ENCODE measurements at places on chromosomes 2 and 18.

GRCh38 chr18:26051843-26052242 is 38.6 kb downstream of the SS18 start:
- DNase-seq: no peak

GRCh38 chr18:23498877-23499276 is 4.4 kb upstream of the RMC1 start:
- peak; percentile 54 for DNase-seq

DNA sequence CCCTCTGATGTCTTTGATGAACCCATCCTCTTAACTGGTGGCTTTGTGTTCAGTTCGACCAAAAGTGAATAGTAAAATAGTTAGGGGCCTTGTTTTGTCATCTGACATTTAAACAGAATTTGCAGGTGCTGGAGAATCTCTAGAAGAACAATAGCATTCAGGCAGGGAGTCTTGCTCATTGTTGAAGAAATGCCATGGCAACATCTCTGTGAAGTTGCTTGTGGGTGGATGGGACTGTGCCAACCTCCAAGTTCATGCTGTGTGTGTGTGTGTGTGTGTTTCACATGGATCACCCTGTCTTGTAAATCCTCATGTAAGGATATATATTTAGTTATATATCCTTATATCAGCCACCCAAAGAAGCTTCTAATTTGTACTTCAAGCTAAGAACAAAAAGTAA is 66.7 kb downstream of the SKA1 start:
- no peak for DNase-seq

GRCh38 chr18:57660961-57661360 is 39.3 kb upstream of the NARS1 start:
- peak; percentile 4 for DNase-seq

- no peak for DNase-seq
Observed at GRCh38 chr2:120989512-120990441, 254.1 kb downstream of the GLI2 start.

DNA sequence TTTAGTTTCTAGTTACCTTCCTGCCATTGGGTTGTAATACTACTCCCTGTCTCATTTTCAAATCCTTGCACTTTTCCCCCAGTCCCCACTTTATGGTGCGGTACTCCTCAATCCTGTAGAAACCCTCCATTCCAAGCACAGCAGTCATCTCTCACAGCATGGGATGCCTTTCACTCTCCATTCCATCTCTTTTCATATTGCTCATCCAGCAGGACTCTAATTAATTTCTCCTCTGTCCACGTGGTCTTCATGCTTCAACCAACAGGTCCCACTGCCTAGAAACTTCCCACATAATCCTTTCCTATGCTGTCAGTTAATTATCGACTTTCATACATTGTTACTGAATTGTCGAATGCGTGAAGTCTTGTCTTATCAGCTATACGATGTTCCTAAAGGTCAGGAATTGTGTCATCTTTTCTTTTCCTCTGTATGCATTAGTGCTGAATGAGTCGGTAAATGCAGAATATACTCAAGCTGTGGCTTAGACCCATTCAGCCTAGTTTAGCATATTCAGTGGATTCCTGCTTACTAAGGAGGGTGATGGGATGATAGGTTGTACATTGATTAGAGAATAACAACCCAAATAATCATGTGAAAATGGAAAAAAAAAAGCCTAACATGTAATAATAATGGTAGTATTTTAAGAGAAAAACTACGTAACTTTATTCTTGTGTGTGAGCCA is 89.7 kb downstream of the CRIM1 start:
- DNase-seq: no peak

DNA sequence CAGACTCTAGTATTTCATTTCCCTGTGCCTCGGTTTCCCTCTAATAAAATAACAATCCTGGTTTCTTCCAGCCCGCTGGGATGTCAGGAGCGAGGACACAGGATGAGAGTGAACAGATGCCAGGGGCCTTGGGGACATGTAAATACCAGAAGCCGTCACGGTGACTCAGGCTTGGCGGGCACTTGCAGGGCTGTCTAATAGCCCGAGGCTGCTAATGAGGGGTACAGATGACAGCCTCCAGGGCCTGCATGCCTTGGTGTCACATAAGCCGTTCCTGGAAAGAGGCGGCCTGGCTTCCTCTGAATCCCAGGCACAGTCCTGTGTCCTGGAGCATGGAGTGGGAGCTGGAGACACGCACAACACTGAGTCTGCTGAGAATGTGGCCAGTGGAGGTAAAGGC is 28.2 kb downstream of the HS1BP3 start:
- DNase-seq: no peak

DNA sequence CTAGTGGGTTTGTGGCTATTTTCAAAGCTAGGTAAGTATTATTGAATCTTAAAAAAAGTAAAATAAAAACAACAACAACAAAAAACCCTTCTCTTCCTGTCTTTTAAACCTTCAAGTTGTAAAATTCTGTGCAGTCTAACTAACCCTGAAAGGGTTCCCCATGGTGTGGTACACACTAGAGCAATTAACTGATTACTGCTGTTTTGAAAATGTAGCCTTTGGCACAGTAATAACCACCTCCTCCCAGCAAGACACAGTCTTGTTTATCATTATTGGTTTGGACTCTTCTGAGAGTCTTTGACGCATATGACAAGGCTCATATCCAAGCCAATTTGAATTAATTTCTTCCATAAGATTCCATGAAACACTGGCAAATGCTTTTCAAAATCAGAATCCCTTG is 2184.6 kb upstream of the PIK3C3 start:
- no peak for DNase-seq

GRCh38 chr2:233793465-233794127 is 15.5 kb downstream of the MROH2A start:
- DNase-seq: no peak

DNA sequence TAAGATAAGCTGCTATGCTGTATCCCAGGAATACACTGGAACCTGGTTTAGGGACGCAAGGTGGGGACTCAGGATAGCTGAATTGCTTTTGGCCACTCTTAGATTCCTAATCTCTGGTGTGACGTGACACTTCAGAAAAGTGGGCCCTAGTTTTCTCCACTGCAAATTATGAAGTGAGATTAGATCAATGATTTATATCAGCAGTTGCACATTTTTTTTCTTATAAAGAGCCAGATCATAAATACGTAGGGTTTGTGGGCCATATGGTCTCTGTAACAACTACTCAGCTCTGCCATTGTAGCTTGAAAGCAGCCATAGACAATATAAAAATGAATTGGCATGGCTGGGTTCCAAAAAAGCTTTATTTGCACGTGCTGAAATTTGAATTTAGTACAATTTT is 85.4 kb upstream of the CPO start:
- DNase-seq: no peak

- no peak for DNase-seq
Observed at GRCh38 chr2:202056611-202057010, 16.4 kb upstream of the KIAA2012 start.

DNA sequence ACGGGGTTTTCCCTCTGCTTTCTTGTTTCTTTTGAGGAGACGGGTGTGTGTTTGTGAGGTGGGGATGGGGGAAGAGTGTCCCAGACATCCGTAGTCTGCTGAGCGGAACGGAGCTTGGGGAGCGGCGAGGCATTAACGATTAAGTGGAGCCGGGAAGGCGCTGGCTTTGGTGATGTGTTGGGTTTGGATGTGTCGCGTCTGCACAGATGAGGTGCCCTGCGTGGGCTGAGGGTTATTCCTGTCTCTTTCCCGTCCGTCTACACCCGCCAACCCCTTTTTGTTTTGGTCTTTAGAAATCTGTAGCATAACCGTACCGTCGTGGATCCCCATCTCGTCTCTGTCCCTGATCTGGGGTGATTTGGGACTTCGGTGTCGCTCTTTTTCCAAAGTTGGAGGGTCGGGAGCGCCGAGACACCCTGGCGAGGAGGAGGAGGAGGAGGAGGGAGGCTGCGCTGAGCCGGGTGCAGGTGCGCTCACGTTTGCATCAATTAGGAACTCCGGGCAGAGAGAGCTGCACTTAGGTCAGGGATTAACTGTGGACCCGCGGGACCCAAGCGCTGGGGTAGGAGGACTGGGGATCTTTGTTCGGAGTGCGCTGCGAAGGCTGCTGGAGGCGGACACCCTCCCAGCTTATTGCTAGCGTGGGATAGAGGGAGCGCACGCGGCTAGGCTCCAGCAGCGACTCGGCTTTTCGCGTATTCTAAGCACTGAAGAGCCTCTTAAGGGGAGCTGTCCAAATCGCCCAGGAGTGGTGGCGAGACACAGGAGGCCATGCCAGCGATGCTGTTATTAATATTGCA is 720.3 kb downstream of the DPP10 start:
- no peak for DNase-seq

- no peak for DNase-seq
Observed at GRCh38 chr2:161486111-161486510, 70.0 kb downstream of the TBR1 start.
